ENCODE measurements at places on chromosomes 1 and 21. TPM values are rescaled to one million over a fixed set of nuclear protein-coding genes. Genes with fewer than 3 reads are reported as not detected.

Gene SMIM1
- polyA plus RNA-seq, result 2.2 TPM

Gene RABGGTB
- polyA plus RNA-seq, result 192 TPM

Gene OR13G1
- not detected for polyA plus RNA-seq

Gene SLC2A1
- 223 TPM for polyA plus RNA-seq

Gene GFI1
- polyA plus RNA-seq, result 0.69 TPM

Gene BMP8B
- polyA plus RNA-seq, result 1.5 TPM

Gene PDC
- not detected for polyA plus RNA-seq

Gene CHIA
- not detected for polyA plus RNA-seq

Gene CDC20
- 1.5 TPM for polyA plus RNA-seq

Gene MAP1LC3C
- polyA plus RNA-seq, result not detected

Gene TNFRSF18
- 25.2 TPM for polyA plus RNA-seq

Gene JAM2
- polyA plus RNA-seq, result 17.3 TPM

Gene FAM177B
- 12.2 TPM for polyA plus RNA-seq

Gene SPATA46
- polyA plus RNA-seq, result not detected

Gene HYI
- polyA plus RNA-seq, result 21.0 TPM

All from B cell (primary cell).